Prostate gland (tissue), 2 donors: ENCODE measurements at places on chromosomes 4 and X. TPM values are rescaled to one million over a fixed set of nuclear protein-coding genes. Genes with fewer than 3 reads are reported as not detected.

PPP2R2C gene
- 10.4 TPM for total RNA-seq

DNA sequence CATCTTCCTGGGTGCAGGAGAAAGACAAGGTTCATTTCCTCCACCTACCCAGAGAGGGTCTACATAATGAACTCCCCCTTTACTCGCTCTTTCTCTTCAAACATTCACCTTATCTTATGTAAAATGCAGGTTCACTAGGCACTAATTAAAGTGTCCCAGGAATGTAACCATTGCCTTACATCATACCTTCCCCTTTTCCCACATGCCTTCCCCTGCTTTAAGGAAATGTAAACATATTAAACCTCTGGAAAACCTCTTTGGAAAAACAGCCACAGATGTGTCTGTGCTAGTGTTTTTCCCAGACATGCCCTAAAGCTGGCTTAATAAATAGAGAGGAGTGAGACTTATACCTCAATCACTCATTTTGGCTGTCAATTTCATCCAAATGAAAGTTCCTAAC lies 15.8 kb downstream of the TBC1D9 start:
- no peaks in the 10 kb centered on the region for H3K36me3 ChIP-seq
- H3K27ac ChIP-seq: no peak overlapping the region
- no peak for DNase-seq
- no peaks in the 10 kb centered on the region for H3K27me3 ChIP-seq
- peaks cover 2% of the 10 kb centered on the region for H3K4me1 ChIP-seq

- H3K27ac ChIP-seq: no peak overlapping the region
- H3K4me3 ChIP-seq: no peak overlapping the region
- no peaks in the 10 kb centered on the region for H3K4me1 ChIP-seq
- DNase-seq: no peak
These were observed 349.1 kb downstream of the ANK2 start for GRCh38 chr4:113398441-113399143.

GRCh38 chr4:187961171-187961570 lies 34.4 kb upstream of the ZFP42 start:
- H3K4me3 ChIP-seq: no peak overlapping the region
- no peak overlapping the region for H3K27ac ChIP-seq
- H3K27me3 ChIP-seq: no peaks in the 10 kb centered on the region
- no peaks in the 10 kb centered on the region for H3K36me3 ChIP-seq

- no peak for DNase-seq
- no peak overlapping the region for H3K4me3 ChIP-seq
- no peaks in the 10 kb centered on the region for H3K4me1 ChIP-seq
- peaks cover 2% of the 10 kb centered on the region for H3K36me3 ChIP-seq
These were observed 12.5 kb downstream of the CCNG2 start for GRCh38 chr4:77169481-77169880.

FGA gene
- total RNA-seq: 0.68 TPM

DNA sequence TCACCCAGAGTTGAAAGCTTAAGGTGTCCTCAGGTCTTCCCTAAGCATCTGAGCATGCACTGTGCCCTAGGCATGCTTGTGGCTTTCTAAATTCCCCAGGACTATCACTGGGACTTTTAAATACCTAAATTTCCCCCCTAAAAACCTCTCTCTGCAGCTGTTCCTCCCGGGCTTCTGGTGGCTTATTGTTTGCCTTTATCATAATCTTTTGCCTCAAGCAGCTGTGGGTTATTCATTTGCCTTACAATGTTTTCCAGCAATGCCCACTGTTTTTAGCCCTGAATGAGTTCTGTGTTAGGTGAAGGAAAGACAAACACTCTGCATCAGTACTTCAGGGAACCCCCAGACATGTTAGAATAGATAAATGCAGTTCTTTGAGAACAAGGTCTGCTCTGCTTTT lies 455.0 kb downstream of the ZIC3 start:
- no peaks in the 10 kb centered on the region for H3K36me3 ChIP-seq
- no peak for DNase-seq
- no peak overlapping the region for H3K27ac ChIP-seq
- H3K27me3 ChIP-seq: no peaks in the 10 kb centered on the region

GCNA gene
- 1.4 TPM for total RNA-seq

DNA sequence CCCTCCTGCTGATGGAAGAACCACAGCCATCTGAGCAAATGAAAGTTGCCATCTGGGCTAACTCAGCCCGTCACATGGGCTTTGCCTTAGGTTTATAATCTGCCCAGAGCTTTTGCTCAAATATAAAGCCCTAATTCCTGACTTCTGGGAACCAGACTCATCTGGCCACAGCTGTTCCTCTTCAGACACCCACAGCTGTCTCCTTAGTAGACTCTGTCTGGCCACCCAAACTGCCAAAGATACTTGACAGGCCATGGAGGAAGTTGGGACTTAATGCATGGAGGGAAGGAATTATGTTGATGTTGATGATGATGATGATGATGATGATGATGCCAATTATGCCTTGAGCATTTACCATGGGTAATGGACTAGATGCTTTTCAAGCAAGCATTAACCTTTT lies 8.0 kb downstream of the LGI2 start:
- H3K27ac ChIP-seq: no peak overlapping the region
- DNase-seq: no peak
- H3K27me3 ChIP-seq: no peaks in the 10 kb centered on the region
- no peak overlapping the region for H3K4me3 ChIP-seq
- H3K36me3 ChIP-seq: no peaks in the 10 kb centered on the region
- H3K4me1 ChIP-seq: no peaks in the 10 kb centered on the region

- H3K4me1 ChIP-seq: no peaks in the 10 kb centered on the region
- no peaks in the 10 kb centered on the region for H3K27me3 ChIP-seq
- H3K36me3 ChIP-seq: no peaks in the 10 kb centered on the region
- no peak overlapping the region for H3K4me3 ChIP-seq
- no peak for DNase-seq
- H3K27ac ChIP-seq: no peak overlapping the region
These were observed 9.1 kb downstream of the NSG1 start for GRCh38 chr4:4395849-4396627.
